Sciatic nerve (tissue), 2 donors: ENCODE measurements at places on chromosomes 2 and 18. TPM values are rescaled to one million over a fixed set of nuclear protein-coding genes. Genes with fewer than 3 reads are reported as not detected.
A peak's percentile ranks its signal among the peaks of the same experiment; 100 is the strongest.

SPC25 gene
- 0.36 TPM for total RNA-seq

- DNase-seq, result no peak
These were observed 338.0 kb downstream of the BCL11A start for GRCh38 chr2:60215386-60215901.

GRCh38 chr2:218375212-218375611 is 6.9 kb upstream of the SLC11A1 start:
- no peak for DNase-seq

DNA sequence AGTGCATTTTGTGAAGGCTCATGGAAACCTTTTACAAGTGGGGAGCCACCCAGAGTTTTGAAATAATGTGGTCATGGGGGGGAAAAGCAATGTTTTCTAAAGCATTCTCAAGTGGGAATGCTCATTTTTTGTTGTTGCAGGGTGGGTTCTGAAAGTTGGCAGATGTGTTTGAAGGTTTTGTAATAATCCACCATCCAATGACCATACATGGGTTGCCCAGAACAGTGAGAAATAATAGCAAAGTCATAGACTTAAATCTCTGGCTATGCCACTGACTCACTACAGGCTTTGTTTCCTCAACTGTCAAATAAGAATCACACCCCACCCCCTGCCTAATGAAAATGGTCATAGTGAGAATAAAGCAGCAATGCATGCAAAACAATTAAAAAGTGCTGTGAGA is 2.9 kb downstream of the DSG3 start:
- no peak for DNase-seq

IL37 gene
- total RNA-seq, result not detected

GRCh38 chr18:58856881-58857280 is 7.8 kb upstream of the ZNF532 start:
- no peak for DNase-seq

GALR1 gene
- 0.13 TPM for total RNA-seq

GRCh38 chr2:198782734-198783133 is 675.0 kb downstream of the SATB2 start:
- DNase-seq, result no peak

GRCh38 chr2:241534701-241535375 is 23.7 kb upstream of the BOK start:
- no peak for DNase-seq

DNA sequence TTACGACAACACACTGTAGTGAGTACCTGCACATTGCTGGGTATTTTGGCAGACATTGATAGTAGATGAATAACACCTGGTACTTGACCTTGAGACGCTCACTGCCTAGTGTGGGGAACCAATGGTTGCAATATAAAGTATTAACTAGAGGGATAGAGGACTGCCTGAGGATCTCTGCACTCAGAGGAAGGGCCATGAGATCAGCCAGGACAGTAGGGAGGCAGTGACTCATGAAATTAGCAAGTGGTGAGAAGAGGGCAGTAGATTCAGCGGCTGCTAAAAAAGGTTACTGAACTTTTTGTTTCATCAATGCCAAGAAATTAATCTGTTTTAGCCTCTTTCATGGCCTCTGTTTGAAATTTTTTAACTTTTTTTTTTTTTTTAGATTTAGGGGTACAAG is 250.8 kb upstream of the TCF4 start:
- no peak for DNase-seq

POTEI gene
- 0.27 TPM for total RNA-seq

GRCh38 chr2:28929581-28929980 is 35.1 kb downstream of the WDR43 start:
- no peak for DNase-seq

RBM43 gene
- 23.7 TPM for total RNA-seq

EFHD1 gene
- 41.9 TPM for total RNA-seq

DNA sequence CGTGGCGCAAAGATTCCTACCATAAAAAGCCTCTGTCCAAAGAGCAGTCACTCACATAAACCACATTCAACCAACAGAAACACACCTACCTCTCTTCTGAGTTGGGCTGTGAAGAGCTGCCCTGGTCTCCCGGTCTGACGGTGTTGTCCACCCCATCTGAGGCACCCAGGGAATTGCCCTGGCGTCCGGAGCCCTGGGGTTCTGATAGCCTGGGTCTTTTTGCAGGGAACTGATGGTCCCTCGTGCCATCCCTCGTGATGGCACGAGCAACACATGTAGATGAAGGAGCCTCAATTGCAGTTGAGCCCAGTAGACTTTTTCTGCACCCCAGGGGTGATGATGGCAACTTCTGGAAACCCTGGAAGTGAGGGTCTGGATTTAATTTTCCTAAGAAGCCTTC is 13.8 kb downstream of the HJURP start:
- no peak for DNase-seq

MC2R gene
- total RNA-seq, result not detected

DNA sequence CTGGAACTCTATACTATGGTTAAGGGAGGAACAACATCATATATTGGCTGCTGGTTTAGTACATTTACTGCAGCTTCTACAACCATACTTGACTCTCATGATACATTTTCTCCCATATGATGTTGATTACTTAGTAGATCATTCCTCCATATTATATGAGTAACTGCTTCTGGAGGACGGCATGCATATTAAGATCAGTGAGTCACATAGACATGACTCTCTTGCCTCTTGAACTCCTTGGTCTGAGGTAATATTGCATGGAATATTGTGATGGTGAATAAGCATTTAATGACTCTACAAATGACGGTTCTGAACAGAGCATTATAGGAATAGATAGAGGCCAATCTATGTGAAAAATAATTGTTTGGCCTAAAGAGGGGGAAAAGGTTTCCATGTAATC is 418.8 kb upstream of the SPHKAP start:
- no peak for DNase-seq

COX5B gene
- 140 TPM for total RNA-seq

DNA sequence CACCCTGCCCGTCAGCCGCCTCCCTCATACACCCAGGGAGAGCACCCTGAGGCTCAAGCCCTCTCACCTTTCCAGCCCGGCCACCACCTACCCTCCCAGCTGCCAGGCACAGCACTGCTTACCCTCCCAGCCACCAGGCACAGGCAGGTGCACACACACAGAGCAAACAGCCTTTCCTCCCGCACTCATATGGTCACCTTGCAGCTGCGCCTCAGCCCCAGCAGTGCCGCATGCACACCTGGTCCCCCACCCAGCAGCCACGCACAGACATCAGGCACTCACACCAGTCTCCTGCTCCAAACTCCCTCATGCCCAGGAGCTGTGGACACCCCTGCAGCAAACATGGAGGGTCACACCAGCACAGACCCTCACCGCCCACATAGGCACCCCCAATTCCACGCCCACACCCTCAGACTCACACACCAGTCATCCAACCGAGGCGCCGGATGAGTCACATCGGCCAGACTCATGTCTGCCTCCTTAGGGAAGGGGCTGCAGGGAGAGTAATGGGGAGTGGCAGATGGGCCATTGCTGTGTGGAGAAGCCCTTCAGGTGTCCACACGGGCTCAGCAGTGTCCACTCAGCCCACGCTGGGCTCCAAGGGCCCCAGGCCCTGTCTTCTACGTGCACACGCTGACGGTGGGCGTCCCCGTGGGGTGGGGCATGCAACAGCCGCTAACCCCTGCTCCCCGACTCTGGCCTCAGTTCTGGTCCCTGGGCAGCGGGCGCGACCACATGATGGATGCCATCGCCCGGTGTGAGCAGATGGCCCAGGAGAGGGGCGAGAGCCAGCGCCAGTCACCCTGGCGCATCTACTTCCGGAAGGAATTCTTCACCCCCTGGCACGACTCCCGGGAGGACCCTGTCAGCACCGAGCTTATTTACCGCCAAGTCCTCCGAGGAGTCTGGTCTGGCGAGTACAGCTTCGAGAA is 22.3 kb upstream of the GPR17 start:
- peak; percentile 34 for DNase-seq

PKDCC gene
- 367 TPM for total RNA-seq

GRCh38 chr2:223697892-223698645 is 95.9 kb upstream of the SCG2 start:
- no peak for DNase-seq

DNA sequence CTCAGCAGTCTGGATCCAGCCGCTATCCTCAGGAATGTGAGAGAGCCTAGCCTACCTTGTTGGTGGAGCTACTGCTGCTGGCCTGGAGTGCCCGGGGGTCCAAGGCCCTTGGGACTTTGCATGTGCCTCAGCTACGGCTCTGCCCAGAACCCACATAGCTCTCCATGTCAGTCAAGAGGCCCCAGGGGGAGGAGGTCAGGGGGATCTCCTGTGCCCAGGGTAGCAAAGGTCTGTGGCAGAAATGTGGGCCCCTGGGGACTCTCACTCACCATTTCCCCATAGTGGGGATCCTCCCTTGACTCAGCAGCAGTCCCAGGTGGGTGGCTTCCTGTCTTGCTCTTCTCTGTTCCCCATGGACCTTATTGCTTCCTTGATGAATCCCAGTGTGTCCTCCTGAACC is 342.7 kb upstream of the CHAC2 start:
- DNase-seq, result no peak

- DNase-seq, result no peak
These were observed 66.0 kb upstream of the KCTD1 start for GRCh38 chr18:26614374-26614773.

DNA sequence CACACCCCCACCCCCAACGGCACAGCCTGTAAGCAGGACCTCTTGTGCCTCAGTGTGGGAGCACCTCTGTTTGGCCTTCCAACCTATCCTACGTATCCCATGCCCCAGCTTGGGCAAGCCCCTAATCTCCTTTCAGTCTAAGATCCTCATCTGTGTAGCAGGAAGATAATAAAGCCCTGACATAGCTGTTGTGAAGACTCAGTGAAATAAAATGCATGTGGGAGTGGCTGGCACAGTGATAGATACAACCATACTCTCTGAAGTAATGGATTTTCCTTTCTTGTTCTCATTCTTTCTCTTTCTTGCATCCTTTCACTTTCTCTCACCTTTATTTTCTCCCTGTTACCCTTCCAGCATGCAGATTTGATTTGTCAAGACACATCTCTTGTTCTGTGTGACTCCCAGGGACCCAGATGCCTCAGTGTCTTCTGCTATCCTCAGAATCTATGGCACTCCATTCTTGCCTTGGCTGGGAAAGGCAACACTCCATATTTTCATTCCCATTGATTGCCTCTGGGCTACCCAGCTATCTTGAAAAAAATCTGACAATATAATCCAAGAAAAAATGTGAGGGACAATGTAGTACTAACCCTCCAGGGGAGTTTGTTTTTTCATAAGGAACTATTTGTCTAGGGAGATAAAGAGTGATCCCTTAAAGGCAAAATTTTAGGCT is 207.2 kb upstream of the SETBP1 start:
- no peak for DNase-seq

UGT1A5 gene
- total RNA-seq, result not detected

GRCh38 chr18:7177116-7177744 is 53.7 kb upstream of the LRRC30 start:
- DNase-seq, result peak; percentile 68

- DNase-seq, result peak; percentile 67
These were observed 1.1 kb downstream of the UXS1 start for GRCh38 chr2:106192752-106193689.

DNA sequence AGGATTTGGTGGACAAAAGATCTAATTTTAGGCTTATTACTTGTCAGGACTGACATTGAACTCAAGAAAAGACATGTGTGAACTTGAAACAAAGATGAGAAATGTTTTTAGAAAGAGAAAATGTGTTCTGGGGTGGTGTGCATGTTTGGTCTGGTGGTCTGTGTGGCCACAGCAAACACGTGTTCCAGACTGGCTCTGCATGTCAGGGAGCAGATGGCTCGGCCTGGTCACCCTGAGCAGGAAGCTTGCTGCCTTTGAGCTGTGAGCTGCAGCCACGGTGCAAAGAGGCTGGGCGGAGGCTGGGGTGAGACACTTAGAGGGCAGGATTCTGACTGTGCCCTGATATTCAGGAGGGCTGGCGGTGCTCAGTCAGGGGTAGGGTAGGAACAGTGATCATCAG is 186.1 kb downstream of the CTIF start:
- DNase-seq, result no peak

GKN1 gene
- not detected for total RNA-seq

TUBA4B gene
- total RNA-seq, result not detected

GRCh38 chr2:189943009-189943408 is 119.5 kb downstream of the MSTN start:
- no peak for DNase-seq

DNA sequence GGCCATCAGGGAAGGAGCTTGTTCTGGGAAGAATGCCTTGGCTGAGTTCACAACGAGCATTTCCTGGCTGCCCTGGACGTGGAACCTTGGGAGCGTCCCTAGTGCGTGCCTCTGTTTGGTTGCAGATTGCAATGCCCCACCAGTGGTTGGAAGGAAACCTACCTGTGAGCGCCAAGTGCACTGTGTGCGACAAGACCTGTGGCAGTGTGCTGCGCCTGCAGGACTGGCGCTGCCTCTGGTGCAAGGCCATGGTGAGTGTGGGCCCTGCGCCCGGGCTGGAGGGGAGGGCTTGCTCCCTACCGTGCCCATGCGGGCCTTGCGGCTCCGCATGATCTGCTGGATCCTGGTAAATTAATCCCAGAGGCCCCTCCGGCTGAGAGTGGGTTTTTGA is 81.9 kb downstream of the DGKD start:
- peak; percentile 30 for DNase-seq

- no peak for DNase-seq
These were observed 361.6 kb downstream of the SOX11 start for GRCh38 chr2:6053743-6054142.

DNA sequence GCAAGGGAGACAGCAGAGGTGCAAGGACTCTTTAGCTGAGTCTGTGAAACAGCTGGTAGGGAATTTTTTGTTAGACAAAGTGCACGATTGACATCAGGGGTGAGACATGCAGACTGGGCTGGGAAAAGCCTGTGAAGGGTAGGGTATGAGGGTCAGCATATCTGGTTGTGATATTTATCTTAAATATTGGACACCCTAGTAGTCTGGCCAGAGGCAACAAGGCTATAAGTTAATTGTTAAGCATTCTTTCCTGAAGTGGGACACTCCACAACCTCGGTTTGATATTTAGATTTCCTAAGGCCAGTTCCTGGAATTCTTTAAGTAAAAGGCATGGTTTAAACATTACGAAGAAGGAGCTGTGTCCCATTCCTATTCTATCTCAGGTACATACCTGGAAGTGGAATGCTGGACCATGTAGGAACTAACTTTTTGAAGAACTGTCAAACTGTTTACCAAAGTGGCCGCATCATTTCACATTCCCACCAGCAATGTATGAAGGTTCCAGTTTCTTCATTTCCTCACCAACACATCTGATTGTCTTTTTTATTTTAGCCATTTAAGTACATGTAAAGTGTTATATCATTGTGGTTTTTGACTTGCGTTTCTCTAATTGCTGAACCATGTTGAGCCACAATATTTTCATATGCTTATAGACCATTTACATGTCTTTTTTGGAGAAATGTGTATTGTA is 22.5 kb downstream of the EHBP1 start:
- DNase-seq, result no peak

- DNase-seq, result no peak
These were observed 54.5 kb upstream of the TMEM87B start for GRCh38 chr2:112000399-112001135.
